ENCODE measurements at places on chromosomes 7 and 10.

- DNase-seq: no peak
Observed at GRCh38 chr7:22782616-22783232, 39.9 kb downstream of the TOMM7 start.

DNA sequence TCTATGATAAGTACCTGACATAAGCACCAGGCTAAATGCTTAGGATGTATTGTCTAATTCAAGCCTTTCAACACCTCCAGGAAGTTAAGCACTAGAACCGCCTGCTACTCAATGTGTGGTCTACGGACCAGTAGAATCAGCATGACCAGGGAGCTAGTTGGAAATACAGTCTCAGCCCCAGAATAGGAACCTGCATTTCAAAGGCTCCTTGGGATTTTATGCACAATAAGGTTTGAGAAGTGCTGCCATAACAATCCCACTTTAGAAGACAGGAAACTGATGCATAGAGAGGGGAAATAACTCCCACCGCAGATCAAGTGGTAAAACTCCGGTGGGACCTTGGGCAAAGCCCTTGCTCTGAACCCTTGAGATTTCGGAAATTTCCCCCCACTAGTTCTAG, 8.8 kb upstream of the DUSP5 start:
- no peak for DNase-seq

DNA sequence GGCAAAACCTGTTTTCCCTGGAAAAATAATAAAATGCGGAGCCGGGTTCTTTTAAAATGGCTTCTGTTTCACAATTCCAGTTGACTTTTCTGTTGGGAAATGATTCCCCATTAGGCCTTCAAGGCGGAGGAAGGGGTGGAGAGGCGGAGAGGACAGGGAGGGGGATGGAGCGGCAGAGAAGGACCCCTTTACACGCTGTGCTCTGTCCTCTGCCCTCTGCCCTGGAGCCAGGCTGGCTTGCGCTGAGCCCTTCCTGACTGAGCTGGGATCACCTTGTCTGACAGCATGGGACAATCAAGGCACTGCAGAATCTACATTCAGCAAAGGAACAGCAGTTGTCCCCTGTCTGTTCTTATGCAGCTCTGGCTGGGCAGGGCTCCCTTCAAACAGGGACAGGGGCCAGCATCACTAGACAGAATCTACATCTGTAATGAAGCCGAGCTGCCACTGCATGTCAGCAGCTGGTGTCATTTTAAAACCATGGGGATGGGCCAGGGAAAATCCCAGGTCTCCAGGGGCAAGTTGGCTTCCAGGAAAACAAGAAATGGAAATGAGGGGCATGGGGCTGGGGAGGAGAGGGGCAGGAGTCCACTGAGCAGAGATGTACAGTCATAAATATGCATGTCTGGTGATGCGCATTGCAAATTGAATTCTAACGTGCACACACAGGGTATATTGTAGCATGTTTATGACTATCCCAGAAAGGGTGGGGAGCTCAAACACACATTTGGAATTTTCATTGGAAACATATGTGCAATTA, 120.0 kb downstream of the MKX start:
- DNase-seq: no peak

DNA sequence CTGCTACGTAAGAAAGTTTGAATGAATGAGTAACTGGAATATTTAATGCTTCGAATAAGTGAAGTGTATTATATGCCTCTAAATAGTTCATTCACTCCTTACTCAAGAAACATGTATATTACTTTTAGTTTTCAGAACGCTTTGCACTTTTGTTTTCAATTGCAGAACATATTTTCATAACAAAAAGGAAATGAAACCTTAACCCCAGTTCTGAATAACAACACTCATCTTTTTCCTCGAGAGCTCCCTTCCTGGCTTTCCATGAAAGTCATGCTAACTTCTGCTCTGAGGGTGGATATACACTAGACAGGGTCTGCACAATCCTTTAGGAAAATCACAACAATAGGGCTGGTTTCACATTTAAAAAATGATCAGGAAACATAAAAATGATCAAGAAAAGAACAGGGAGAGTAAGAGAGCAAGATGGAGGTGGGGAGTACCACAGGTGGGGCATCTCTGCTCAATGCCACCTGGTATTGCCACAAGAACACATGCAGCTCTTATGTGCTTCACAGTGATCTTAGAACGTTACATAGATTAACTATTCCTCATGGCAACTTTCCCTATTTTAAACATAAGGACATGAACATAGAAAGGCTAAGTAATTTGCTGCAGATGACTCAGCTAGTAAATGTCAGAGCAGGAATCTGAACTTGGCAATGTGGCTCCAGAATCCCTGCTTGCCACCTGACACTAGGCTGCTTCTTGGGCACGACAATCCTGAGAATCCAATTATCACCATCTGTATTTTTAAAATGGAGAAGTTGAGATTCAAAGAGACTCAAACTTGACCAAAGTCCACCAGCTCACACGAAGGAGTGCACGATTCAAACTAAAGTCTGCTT, 219.5 kb upstream of the AOAH start:
- no peak for DNase-seq

DNA sequence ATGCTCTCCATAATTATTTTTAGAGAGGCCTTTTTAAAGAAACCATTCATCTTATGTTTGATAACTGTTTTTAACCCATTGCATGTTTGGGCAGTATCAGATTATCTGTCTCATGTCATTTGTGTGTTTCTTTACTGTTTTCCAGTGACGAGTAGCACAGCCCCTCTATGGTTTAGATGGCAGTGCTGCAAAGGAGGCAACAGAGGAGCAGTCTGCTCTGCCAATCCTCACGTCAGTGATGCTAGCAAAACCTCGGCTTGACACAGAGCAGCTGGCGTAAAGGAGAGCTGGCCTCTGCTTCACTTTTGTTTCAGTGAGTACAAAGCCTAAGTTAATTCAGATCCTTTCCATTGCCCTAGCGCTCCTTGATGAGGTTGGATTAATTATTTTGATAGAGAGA, 80.4 kb upstream of the GARIN1A start:
- DNase-seq: no peak

- no peak for DNase-seq
Observed at GRCh38 chr10:15792777-15793176, 67.5 kb downstream of the MINDY3 start.
